ENCODE measurements at places on chromosomes 3 and 15. TPM values are rescaled to one million over a fixed set of nuclear protein-coding genes. Genes with fewer than 3 reads are reported as not detected.

Gene SERP1
- 123 TPM for polyA plus RNA-seq

Gene POPDC2
- 4.5 TPM for polyA plus RNA-seq

DNA sequence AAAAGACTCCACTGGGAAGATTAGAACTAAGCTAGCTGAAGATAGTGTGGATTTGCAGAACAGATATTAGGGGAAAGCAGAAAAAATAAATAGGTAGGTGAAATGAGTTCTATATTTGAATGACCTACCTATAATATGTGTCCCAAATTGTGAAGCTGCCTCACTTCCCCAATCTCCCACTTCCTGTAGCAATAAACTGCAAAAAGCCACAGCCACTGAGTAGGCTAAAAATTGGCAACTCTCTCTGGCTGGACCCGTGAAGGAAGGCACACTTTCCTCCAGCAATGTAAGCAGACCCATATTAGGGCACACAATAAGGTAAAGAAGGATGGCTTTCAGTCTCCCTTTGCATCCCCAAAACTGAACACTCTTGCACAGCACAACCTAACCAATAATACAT lies 43.7 kb upstream of the NECTIN3 start:
- DNase-seq: no peak

- DNase-seq: no peak
Measured at GRCh38 chr3:135168822-135169221, 373.8 kb downstream of the EPHB1 start.

- no peak for DNase-seq
Measured at GRCh38 chr3:197682713-197683112, 54.0 kb downstream of the RUBCN start.

- no peak for DNase-seq
Measured at GRCh38 chr3:104018541-104018940, 1348.2 kb upstream of the ALCAM start.

DNA sequence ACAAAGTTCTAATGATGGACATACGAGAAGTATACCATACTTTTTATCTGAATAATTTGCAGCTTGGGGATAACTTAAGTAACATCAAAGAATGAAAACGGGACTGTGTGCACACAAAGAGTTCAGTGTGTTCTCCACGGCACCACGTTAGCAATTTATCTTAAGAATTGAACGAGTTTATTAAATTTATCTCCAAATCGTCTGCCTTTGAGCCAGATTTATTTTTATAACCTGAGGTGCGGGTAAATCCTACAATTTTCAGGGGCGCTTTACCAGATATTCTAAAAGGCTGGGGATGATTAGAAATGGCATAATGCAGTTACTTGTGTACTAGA lies 3.5 kb downstream of the CHD2 start:
- no peak for DNase-seq

- DNase-seq: no peak
Measured at GRCh38 chr15:39296955-39297354, 283.9 kb upstream of the THBS1 start.

GRCh38 chr15:94631608-94632007 lies 400.2 kb downstream of the MCTP2 start:
- no peak for DNase-seq

DNA sequence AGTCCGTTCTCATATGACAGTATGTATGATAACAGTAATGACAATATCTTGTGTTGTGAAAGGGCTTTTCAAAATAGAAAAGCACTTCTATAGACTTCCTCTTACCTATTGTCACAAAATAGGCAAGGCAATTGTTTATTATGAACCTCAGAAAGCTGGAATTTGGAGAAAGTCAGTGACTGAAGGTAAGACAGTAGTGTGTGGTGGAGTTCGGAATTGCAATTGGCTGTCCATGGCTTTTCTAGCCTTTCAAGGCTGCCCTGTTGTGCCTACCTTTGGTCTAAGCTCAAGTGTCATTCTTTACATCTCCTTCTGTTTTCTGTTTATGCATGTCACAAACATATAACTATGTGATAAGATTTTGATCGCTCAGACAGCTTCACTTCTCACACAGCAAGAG lies 219.3 kb upstream of the NR2E3 start:
- no peak for DNase-seq

Data from right renal cortex interstitium (tissue), 3 donors.